ENCODE measurements at places on chromosomes 5 and 9.

- no peak for DNase-seq
Observed at GRCh38 chr9:131960851-131961495, 118.7 kb downstream of the MED27 start.

- DNase-seq = no peak
Observed at GRCh38 chr5:132750471-132751230, 3.4 kb downstream of the CCNI2 start.

DNA sequence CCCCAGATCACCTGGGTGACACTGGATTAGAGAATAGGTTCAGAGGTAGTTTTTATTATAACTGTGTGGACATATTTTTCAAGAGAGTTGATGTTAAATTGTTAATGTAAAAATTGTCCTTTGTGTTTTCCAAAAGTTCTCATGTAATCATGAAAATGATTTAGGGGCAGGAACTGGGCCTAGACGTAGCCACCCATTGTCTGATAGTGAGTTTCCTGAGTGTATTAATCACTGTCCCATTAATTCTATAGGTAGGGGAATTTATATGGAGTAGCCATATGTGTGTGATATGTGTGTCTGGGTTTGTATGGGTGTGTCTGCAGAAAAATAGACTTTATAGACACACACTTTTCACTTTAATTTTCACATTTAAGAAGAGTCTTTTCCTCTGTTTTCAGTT lies 144.6 kb upstream of the RAI14 start:
- DNase-seq = no peak

- DNase-seq = no peak
Observed at GRCh38 chr9:94901019-94901363, 174.5 kb downstream of the AOPEP start.

Measured in activated CD8-positive, alpha-beta T cell treated with anti-CD3 and anti-CD28 coated beads for 36 hours (primary cell).